ENCODE measurements at places on chromosomes 2 and 18.

DNA sequence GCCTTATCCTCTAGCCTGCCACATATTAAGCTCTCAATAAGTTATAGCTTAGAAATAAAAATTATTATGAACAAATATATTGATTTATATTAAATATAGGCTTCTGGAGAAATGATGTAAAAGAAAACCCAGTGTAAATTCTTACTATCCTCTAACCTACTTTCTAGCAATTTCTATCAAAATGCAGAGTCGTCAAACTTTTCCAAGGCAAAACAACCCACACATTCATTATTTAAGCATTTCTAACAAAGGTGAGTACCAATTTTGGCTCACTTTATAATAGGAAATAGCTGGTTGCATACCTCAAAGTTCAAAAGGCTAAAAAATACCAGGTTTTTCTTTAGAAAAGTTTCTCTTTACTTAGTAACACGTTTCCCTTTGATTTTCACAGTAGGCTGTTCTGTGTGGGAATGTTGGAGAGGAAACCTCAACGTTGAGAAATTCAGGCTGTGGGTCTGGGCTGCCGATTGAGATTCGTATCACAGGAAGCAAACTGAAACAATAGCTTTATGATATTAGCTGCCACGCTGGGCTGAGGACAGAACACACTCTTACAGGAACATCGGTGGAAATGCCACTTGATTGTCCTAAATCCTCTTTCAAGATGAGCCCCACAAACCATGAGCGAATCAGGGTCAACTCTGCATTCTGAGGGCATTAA is 53.0 kb downstream of the EPAS1 start:
- DNase-seq, result no peak

DNA sequence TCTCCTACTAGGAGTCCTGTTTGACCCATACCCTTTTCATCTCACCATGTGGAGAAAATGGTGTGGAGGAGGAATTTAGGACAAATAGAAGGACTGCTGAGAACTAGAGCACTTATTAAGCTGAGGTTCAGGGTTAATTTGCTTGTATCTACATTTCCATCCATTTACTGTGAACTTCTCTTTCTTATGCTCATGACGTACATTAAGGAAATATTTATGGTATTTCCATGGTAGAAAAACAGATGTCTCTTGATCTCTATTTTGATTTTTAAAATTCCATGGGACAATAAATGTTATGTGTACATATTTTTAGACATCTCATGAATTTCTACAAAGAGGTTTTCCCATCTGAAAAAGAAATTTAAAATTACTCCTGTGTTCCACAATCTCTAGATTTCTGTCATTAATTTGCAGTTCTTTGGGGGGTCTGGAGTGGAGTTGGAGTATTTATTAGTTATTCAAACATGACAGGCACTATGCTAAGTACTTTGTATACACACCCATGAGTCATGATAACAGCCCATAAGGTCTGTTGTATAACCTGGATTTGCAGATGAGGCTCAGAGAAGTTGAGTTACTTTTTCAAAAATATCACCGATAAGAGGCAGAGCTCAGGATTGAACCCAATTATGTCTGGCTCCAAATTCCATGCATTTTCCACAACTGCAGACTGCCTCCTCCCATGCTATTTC is 112.6 kb downstream of the COPS8 start:
- DNase-seq, result no peak

DNA sequence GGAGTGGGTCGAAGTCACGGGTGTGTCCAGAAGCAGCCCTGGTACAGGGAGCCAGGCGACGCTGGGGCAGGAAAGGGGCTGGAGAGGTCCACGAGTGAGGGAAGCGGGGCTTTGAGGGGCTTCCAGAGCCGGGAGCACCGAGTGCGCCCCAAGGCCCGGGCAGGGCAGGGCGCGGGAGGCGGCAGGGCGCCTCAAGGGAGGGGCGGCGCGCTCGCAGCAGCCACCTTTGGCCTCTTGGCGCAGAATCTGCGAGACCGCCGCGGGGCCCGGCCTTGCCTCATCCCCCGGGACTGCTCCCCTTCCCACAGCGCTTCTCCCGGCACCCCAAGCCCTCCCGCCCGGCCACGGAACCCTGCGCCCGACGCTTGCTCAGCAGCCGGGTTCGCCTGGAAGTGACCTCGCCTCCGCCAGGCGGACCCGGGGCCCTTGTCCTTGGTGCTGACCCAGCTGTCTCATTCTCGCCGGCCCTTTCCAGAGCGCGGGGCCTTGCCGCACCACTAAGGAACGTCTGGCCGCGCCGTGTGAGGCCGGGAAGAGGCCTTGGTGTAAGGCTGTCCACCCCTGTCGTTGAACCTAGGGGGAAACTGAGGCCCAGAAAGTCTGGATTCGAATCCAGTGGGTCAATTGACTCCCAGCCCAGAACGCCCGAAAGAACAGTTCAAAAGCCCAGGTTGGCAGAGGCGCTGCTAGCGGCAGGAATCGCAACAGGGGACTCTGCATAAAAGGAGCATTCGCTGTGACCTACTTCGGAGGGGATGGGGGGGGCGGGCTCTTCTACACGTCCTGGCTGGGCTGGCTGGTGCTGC is 584 bp upstream of the DNER start:
- DNase-seq, result peak; percentile 91

DNA sequence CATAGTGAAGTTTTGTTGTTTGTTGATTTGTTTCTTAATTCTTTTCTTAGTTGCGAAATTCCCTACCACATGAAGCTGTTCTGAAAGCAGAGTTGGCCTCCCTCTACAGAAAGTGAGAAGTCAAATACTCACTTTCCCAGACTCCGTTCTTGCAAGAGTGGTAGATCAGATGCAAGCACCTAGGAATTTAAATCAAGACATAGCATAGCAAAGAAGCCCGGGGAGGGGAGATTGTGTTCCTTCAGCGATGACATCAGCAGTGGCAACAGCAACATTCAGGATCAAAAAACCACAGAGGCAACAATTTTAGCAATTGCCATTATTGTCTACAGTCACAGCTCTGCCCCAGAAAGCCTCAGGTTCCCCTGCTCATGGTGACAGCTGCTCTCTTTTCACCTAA is 580.0 kb downstream of the RNF144A start:
- DNase-seq, result peak; percentile 63

- DNase-seq, result no peak
These were observed 54.9 kb upstream of the CRIM1 start for GRCh38 chr2:36300697-36301096.

DNA sequence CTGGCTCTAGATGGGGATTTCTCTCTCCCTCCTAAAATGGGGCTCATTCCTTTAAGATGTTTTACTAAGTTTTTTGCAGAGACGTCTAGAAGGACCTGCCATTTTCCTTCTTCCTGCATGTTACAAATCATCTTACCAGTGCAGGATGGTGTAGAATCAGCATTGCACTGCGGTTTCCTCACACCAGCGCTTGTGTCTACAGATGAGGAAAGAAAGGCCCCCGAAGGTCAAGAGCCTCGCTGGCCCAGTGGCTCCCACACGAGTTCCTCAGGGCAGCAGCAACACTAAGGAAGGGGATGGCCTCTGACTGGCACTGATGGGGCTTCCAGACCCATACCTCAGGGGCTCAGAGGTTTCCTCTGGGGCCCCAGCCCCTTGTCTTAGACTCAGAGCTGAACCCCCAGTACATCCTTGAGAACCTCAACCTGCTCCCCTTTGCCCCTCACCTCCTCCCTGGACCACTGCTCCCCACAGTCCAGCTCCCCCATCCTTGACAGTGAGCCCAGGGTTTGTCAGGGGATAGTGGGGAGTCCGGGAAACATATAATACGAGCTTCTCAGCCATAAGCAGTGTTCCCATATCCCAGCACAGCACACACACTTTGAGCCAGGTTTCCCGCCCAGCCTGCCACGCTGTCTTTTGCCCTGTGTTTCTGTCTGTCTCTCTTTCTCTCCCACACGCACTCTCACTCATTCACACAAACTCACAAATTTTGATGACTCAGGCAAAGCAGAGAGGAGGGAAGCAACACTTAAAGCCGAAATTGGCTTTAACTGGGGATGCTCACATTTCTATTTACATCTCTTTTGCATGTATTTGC is 29.4 kb downstream of the ZFP36L2 start:
- peak; percentile 49 for DNase-seq

DNA sequence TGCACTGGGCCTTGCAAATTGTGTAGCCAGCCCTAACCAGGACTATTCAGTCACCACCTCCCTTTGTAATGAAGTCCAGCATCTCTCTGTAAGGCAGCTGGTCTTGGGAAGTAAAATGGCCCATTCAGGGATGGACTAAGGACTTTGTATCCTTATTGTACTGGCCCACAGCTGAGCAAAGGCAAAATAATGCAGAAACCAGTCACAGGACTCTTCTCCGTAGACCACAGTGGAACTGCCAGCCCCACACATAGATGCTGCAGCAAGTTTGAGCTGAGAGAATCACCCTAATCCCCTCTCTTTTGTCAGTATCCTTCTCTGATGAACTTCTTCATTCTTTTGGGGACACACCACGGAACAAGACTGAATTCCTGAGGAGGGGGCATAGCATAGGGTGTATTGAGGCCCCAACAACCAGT is 73.6 kb upstream of the RTN4 start:
- no peak for DNase-seq

- DNase-seq, result no peak
These were observed 236.1 kb upstream of the MEIS1 start for GRCh38 chr2:66198873-66199272.

DNA sequence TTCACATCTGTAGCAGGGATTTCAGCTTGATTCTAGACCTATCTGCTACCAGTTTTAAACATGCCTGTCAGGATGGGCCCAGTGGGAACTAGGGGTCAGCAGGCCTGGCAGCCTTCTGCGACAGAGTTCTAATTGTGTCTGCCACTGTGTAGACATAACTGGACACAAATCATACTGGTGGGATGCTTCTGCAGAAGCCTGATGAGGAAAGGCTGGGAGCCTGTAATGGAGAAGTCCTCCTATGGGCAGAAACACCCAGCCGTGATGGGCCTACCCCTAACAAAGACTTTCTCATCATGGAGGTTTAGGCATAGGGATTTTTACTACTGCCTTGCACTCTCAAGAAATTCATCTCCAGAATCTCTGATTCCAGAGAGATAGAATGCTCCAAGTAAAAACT is 166.9 kb downstream of the PDE11A start:
- DNase-seq, result no peak

GRCh38 chr2:49931241-49931640 is 776.9 kb upstream of the FSHR start:
- no peak for DNase-seq

GRCh38 chr2:43743706-43744105 is 30.1 kb upstream of the DYNC2LI1 start:
- no peak for DNase-seq

DNA sequence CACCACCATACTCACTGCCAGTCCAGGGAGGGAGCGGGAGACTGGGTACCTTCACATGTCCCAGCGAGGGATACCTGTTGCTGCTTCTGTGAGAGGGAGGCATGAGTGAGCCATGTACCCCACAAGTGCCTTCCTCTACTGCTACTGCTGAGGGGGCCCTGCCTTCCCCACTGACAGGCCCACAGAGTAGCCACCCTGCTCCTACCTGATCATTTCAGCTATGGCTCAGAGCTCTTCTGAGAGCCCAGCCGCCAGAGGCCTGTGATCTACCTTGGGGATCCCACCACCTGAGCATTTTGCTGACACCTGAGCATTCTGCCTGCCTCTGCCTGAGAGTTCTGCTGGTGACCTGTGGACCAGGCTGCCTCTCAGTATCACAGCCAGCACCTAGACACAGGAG is 137.6 kb downstream of the FSIP2 start:
- no peak for DNase-seq

GRCh38 chr18:38305961-38306360 is 740.4 kb upstream of the CELF4 start:
- DNase-seq, result no peak

- DNase-seq, result no peak
These were observed 197.4 kb upstream of the FAM98A start for GRCh38 chr2:33796511-33796910.

DNA sequence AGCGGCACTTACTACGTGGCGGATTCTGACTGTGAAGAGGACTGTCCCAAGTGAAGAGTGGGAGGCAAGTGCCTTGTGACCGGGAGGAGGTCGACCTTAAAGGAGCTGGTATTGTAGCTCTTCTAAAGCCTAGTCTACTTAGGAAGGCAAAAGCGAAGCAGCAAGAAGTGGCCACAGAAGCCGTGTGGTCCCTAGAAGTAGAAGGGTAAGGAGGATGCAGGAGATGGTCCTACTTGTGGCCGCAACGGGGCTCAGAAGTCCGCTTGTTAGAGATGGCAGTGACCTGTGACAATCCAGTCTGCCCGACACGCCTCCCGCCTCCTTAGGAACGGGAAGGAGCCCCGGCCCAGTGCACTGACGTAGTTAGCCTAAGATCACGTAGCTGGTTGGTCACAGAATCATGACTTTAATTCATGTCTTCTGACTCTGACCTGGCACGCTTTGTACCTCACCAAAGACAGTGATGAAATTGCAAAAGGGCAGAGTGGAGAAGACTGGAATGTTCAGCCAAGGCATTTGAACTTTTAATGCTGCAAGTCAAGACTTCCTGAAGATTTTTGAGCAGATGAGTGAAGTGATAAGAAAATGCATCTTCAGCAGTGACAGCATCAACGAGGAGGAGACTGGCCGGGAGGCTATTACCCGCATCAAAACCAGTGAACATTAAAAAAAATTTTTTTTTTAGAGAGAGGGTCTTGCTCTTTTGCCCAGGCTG is 749 bp upstream of the EIF2AK3 start:
- peak; percentile 96 for DNase-seq

DNA sequence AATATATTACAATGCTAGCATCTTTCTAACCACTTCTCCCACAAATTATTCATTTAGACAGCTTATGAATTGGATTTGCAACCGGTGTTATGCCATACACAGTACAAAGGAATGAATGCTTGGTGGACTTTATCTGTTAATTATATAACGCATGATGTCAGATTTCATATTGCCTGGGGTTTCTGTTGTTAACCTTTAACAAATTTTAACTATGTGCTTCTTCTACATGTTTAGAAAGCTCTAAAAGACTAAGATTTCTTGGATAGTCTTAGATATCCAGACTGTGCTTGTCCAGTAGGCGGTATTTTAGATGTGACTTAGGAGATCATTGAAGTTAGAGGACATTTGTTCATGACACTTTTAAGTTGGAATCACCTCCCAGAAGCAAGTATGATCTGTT is 976.3 kb downstream of the TMEM182 start:
- no peak for DNase-seq

DNA sequence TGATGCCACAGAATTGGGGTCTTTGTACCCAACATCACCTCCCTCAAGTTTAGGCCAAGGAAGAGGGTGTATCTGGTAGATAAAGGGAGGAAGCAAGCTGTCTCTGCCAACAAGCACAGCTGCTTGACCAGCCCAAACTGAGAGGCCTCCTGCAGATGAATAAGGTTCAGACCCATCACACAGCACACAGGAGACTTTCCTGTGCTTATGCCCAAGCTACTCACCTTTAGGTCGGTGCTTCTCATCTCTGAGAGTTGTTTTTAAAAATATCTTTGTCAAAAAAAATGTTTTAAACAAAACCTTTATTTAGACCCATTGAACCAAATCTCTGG is 24.7 kb upstream of the SP3 start:
- no peak for DNase-seq

- no peak for DNase-seq
These were observed 132.1 kb upstream of the DNMT3A start for GRCh38 chr2:25473758-25474340.
